ENCODE measurements at places on chromosomes 4 and X.

GRCh38 chr4:79472693-79473438 lies 64.8 kb upstream of the GK2 start:
- no peak for DNase-seq

DNA sequence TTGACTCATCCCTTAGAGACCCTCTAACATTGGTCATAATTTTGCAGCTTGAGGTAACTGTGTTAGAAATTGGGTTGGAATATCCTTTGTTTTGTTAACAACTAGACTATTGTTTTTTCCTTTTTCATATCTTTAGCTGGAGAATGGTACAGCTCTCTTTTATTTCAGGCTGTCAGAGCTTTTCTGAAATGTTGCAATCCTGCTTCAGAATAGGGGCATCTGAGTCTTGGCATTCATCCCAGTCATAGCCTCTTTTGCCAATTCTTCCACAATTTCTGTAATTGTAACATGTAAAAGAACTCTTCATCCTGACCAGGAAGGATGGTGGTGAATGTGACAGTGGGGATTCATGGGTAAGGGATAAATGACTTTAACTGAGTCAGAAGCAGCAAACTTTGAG lies 128.7 kb downstream of the FHIP1A start:
- DNase-seq: no peak

- DNase-seq: no peak
Observed at GRCh38 chrX:112043997-112044396, 38.6 kb downstream of the TRPC5 start.

DNA sequence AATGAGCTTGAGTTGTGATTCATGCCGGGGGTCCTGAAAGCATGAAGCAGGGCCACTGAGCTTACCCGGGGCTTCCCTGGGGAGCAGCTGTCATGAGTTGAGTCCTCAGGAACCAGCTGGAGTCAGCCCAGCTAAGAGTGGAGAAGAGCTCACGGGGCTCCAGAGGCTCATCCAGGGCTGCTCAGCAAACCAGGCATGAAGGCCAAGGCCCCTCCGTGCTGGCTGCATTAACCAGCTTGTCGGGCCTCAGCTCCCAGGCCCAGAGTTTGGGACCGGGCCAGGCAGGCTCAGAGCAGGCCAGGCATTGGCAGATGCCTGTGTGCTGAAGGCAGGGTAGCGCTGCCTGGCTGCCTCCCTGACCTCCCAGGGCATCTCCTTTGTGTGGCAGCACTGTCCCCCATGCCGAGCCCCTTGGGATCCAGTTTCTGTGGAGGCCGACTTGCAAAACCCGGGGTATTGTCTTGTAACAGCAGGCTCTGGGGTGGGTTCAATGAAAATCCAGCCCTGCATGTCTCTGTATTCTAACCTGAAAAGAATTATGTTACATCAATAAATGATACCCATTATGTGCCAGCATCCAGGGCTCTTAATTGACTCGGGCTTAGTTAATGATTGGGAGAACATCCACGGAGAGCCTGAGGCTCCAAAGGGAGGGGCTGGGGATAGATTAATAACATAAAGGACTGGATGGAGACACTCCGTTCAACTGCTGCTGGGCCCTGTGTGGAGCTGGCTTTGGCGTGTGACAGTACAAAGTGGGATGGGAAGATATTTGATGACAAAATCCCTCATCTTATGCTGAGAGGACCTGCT lies 68.0 kb upstream of the MSX1 start:
- DNase-seq: no peak

GRCh38 chr4:124415146-124415545 lies 297.4 kb downstream of the ANKRD50 start:
- no peak for DNase-seq
